NCI-H2107 (cell line): ENCODE measurements at places on chromosomes 3 and 15.
A peak's percentile ranks its signal among the peaks of the same experiment; 100 is the strongest.

GRCh38 chr3:159897331-159898075 is 91.1 kb upstream of the IL12A start:
- no peak for DNase-seq

DNA sequence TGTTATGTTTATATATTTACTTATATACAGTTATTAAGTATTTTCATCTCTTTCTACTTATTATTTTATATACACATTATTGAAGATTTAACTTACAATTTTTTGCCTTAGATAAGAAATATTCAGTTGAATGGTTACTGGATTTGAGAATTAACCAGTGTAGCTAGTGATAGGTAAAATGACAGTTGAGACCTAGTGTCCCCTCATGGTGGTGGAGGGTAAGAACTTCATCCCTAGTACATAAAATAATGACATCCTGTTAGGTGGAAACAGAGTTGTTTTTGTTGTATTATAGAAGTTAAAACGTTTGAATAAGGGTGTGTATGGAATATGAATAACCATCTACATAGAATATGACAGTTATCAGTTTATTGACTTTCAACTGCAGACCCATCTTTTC is 1152.4 kb upstream of the ALCAM start:
- no peak for DNase-seq

DNA sequence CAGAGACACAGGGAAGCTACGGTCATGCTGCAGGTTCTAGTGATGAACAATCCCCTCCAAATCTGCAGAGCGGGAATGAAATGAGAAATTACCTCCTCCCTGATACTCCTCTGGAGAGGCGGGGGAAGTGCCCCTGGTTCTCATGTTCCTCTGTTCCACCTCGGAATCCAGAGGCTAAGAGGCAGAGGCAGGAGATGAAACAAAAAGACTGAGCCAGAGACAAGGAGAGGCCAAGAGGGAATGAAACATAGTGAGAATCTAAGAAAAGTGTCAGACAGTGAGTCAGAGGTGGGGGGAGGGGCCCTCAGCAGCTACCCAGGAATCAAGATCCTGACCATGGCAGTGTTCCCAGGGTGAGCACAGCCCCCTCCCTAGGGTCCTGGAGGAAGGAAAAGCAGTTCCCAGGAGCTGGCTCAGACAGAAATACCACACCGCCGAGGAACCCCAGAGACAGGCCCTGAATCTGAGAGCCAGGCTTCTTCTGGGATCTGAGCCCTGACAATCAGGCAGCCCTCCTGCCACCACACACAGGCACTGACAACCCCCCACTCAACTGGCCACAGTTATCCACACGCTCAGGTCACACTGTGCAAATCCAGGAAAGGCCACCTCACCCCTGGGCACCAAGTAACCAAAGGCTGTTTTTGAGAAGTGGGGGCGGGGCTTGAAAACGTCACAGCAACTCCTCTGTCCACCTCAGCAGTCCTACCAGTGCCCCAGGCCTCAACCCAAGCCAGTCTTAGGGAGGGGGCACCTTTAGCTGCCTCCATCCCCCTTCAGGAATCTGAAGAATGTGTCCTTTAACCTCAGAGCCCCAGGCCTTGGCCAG is 2.4 kb downstream of the CSRNP1 start:
- DNase-seq: no peak

- DNase-seq: no peak
Measured at GRCh38 chr3:144865948-144866347, 894.3 kb downstream of the DIPK2A start.

GRCh38 chr3:188779281-188779980 is 392.3 kb upstream of the TPRG1 start:
- DNase-seq: no peak

DNA sequence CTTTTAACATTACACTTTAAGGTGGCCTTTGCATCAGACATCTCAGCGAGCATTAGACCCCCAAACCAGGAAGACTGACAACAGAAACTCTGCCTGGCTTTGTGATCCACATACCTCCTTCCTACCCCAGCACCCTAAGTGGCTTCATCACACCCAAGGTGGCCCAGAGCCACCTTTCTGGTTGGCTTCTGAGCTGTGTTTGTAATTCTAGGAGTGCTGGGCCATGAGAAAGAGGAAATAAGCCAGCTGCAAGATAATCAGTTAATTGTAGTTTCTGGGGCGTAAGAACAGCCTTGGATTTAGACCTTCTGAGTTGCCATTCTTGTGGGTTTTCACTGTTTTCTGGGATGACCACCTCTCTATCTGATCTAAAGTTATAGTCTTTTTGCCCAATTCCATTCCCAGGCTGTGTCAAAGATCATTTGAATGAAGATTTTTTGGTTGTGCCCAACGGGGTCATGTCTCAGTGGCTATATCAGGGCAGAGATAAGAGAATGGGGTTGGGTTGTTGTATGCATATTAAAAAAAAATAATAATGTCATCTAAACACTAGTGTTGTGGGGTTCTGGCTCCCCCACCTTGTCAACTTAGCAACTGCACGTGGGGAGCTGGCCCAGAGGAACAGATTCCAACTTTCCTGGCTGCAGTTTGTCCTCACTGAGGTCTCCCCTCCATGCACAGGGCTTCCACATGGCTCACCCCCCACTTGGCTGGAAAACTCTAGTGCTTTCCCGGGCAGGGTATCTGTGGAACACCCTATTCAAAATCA is 234.8 kb upstream of the WNT5A start:
- no peak for DNase-seq

- peak; percentile 12 for DNase-seq
Measured at GRCh38 chr3:86245360-86245759, 745.6 kb downstream of the VGLL3 start.

DNA sequence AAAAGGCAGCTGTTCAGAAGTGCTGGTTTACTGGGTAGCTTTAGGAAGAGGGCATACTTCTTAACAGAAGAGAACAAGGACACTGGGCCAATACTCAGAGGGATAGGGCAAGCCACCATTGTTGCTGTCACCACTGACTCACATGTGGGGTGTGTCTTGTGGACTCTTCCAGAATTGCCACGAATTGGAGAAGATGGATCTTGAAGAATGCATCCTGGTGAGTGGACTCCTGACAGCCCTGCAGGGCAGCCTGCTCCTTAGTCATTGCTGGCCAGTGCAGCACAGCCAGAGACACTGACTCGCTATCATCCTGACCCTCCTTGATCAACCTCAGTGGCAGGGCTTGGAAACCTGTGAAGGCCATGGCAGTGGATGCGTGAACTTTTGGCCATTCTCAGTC is 62.3 kb downstream of the UBP1 start:
- no peak for DNase-seq

DNA sequence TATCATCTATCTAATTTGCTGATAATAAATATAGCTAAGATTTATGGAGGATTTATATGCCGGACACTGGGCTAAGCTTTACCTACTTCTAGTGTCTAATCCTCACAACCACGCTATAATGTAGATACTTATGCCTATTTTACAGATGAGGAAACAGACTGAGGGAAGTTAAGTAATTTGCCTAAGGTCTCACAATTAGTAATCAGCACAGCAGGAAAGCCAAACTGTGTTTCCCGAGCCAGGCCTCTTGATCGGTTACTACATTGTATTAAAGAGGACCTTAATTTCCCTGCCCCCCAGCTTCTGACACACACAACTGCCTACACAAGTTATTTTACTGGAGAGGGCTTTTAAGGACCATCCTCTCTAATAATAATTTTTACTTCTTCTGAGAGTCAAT is 40.9 kb downstream of the ONECUT1 start:
- no peak for DNase-seq

- no peak for DNase-seq
Measured at GRCh38 chr3:41224120-41224806, 25.0 kb downstream of the CTNNB1 start.

GRCh38 chr3:139466360-139466759 is 10.0 kb downstream of the RBP2 start:
- DNase-seq: no peak

DNA sequence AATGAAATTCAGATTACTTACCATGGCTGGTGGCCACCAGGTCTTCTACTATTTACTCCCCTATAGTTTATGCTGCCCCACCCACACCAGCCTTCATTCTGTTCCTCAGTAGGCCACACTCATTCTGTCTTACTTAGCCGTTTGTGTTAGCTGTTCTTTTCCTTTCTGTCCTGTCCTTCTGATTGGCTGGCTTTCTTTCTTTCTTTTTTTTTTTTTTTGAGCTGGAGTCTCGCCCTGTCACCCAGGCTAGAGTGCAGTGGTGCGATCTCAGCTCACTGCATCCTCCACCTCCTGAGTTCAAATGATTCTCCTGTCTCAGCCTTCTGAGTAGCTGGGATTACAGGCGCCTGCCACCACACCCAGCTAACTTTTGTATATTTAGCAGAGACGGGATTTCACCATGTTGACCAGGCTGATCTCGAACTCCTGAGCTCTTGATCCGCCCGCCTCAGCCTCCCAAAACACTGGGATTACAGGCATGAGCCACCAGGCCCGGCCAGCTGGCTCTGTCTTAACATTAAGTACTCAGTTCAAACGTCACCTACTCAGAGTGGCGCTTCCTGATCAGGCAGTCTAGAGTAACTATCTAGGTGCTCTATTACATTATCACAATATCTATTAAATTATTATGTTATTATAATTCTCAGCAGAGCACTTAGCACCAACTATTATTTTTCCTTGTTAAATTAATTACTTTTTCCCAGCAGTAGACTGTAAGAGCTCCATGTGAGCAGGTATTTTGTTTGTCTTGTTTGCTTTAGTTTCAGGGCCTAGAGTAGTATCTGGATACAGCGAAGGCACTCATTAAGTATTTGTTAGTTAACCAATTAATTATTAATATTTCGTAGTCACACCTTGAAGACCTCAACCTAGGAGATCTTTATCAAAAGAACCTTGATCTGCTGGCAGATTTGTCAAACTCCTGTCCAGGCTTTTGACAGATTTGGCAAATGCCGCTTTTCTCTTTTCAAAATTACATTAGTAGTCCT is 6.4 kb downstream of the CMSS1 start:
- no peak for DNase-seq

DNA sequence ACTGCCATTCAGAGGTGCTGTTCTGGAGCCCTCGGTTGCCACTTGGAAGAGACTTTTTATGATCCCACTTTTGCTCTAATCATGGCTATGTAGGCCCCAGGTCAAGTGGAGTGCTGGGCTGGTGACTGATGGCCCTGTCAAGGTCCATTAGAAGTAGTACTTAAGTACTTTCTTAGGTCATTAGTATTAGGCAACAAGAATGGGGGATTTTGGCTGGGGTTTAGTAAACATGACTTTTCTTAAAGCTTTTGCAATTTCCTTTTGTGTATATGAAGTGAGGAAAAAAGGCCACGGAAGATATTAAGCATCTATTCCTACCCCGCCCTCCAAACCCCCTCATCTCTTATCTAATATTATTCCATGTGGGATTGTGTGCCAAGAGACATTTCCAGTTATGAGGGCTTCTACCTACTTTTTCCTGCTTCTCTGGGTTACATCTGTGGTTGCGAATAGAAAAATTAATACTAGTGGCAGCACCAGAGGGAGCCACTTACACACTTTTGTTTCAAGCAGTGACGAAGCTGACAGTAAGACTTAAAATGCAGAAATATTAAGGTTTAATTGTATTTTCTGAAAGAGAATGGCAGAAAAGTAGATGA is 13.9 kb downstream of the NLGN1 start:
- no peak for DNase-seq

DNA sequence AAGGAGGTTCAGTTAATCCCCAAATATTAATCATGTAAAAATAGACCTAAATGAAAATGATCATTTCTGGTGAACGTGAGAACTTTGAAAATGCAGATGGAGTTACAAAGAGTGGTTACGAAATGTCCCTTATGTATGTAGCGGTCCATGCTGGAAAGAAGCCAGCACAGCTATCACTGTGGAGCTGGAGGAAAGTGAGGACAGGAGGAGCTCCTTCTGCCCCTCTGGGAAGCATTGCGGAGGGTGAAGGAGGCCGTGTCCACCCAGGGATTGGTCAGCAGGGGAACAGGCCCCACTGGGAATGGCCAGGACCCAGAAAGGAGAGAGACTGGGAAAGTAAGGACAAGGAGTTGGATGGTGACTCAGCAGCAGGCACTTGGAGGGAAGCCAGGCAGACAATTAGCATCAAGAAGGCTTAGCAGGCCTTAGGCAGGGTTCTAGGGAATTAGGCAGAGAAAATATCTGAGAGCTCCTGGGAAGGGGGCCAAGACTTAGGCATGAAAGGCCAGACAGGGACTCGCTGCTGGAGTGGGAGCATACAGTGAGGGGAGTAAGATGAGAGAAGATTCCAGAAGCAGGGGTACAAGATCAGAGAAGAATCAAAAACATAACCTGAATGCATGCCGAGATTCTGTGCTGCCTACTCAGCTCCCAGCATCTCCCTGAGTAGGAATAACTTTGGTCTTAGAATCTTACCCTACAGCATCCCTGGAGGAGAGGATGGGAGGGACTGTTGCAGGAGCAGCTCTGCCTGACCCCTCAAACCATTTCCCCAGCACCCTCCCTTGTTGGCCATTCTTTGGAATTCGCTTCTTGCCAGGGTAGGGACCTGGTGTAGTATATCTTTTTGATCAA is 171.0 kb upstream of the UMPS start:
- DNase-seq: peak; percentile 66

DNA sequence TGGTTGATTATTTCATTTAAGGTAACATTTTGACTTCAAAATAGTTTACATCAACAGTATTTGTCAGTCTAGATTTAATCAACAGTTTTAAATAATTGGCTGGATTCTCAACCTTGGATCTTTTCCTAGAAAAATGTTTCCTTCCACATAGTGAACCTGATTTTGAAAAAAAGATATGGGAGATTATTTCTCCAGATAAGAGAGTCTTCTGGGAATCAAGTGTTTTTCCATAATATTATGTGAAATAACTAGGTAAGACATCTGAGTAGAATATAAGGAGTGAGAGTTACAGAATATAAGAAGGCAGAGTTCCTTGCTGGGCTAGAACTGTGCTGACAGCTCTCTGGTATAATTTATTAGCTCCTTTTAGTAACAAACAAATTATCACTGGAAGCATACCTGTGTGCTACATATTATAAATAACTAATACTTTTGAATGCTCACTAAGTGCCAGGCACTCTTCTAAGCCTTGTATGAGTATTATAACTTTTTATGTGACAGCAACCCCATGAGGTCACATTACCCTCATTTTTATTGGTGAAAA is 18.8 kb upstream of the TNFSF10 start:
- DNase-seq: no peak

- no peak for DNase-seq
Measured at GRCh38 chr15:79620112-79620857, 188.1 kb downstream of the MINAR1 start.

DNA sequence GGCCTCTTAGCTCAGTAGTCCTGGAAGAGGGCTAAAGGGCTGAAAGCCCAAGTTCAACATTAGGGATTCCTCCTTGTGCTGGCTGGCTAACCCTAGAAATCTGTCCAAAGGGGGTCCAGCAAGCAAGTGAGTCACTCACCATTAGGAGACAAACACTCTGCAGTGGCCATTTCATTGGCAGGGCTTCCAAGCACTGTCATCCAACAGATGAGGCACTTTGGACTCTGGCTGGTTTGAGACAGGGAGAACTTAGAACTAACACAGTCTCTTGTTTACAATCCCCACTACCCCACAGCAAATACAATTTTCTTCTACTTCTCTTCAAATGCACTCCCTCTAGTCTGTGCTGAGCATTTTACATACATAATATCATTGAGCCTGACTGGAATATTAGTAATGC is 10.1 kb upstream of the WNT5A start:
- DNase-seq: no peak

- no peak for DNase-seq
Measured at GRCh38 chr15:68733666-68734065, 87.0 kb downstream of the ANP32A start.

GRCh38 chr3:65761446-65762234 is 277.1 kb downstream of the MAGI1 start:
- no peak for DNase-seq
